Posterior vena cava (tissue), 2 donors: ENCODE measurements at places on chromosomes 2 and 18. TPM values are rescaled to one million over a fixed set of nuclear protein-coding genes. Genes with fewer than 3 reads are reported as not detected.

DNA sequence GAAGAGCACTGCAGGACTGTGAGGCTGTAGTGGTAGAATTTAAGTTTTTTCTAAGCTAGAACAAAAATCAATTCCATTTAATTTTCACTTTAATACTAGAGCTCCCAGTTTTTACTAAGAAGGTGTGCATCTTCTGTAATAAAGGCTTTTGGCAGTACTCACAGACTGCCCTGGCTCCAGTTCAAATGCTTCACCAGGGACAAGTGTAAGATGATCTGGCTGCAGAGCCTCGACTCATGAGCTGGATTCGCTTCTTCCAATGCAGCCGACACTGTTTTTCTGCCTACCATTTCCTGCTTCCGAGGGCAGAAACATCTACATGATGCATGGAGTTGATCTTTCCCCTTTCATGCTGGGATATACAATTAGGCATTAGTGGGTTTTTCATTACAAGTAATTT, 87.0 kb downstream of the FARSB start:
- DNase-seq = peak; percentile 70

GRCh38 chr18:45517181-45517741, 98.0 kb upstream of the SLC14A2 start:
- peak; percentile 94 for DNase-seq

- DNase-seq = no peak
Measured at GRCh38 chr18:7584646-7585275, 17.6 kb downstream of the PTPRM start.

DNA sequence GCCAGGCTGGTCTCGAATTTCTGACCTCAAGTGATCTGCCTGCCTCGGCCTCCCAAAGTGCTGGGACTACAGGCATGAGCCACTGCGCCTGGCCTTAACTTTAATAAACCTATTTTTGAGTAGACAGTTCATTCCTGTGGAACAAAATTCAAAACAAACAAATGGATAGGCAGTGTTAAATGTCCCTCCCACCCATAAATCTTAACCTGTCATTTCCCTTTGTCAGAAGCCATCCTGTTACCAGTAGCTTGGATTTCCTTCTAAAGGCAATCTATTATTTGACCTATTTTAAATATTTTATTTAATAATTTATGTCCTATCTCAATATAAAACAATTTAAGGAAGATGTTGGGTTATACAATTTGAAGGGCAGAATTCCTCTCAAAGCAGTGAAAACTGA, 6.6 kb upstream of the C2orf72 start:
- DNase-seq = no peak

DNA sequence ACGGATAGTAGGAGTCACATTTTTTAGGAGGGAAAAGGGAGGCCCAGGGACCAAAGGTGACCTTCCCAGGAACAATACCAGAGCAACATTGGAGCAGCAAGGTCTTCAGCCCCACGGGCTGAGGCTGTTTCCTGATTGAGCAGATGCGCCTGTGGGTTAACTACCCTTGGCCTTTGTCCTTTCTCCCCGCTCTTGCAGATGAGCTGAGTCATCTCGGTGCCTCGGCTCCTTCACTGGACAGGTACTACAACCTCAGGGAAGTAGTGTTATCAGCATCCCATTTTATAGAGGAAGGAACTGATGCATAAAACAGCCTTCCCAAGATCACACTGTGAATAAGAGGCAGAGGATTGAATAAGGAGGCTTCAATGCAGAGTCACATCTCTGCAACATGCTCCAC, 43.5 kb downstream of the DHRS9 start:
- DNase-seq = no peak

The PLGLB2 gene
- total RNA-seq = 1.0 TPM
